ENCODE measurements at places on chromosomes 6 and 20.

DNA sequence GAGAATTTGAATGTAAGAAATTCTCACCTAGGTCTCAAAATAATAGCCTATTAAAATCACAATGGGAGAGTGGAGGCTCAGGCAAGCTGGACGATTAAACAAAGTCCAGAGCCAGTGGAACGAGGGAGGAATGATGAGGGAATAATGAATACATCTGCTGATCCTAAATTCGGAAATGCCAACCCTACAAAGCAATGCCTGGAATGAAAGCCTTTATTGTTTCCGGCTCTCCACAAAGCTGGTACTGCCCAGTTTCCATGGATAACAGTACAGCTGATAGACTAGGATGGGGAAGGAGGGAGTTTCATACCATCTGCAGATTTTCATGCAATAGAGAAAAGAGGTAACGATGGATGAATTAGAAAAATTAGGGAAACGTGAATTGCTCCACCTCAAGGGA lies 356.1 kb downstream of the CBLN4 start:
- DNase-seq: no peak

DNA sequence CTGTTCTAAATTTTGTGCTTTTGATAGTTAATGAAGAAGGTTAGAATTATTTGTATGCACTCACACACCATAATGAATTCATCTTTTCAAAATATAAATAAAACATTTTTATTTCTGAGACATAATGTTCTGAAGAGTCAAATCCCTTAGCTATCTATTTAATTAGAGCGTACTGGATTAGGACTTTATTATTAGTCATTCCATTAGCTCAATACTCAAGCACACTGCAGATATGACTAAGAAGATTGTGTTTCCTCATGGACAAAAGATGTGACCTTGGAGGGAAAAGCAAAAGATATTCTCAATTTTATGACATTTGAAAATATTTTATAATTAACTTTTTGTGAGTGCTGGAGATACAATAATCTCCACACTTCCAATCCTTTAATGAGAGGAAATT lies 666.4 kb downstream of the CD109 start:
- DNase-seq: no peak

- DNase-seq: no peak
These were observed 108.9 kb upstream of the STXBP5 start for GRCh38 chr6:147095316-147095715.

DNA sequence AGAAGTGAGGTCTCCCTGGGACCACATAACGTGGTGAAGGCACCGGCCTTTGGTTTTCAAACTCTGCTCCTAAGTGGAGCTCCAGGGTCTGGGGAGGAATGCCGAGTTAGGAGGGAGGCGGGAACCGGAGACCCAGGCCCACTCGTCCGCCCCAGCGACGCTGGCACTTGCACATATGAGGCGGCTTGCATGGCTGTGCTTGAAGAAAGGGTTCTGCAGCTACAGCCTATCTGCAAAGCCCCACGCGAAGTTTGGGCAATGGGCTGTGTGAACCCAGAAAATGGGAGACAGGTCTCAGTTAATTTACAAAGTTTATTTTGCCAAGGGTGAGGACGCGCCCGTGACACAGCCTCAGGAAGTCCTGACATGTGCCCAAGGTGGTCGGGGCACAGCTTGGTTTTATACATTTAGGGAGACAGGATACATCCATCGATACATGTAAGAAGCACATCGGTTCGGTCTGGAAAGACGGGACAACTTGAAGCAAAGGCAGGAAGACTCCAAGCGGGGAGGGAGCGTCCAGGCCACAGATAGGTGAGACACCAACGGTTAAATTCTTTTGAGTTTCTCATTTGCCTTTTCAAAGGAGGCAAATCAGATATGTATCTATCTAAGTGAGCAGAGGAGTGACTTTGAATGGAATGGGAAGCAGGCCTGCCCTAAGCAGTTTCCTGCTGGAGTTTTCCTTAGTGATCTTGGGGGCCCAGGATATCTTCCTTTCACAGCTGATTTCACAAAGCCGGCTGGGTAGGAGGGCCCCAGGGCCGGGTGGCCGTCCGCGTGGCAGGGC lies 782 bp upstream of the PCMTD2 start:
- no peak for DNase-seq

GRCh38 chr20:1576641-1577040 lies 19.1 kb upstream of the SIRPD start:
- no peak for DNase-seq

DNA sequence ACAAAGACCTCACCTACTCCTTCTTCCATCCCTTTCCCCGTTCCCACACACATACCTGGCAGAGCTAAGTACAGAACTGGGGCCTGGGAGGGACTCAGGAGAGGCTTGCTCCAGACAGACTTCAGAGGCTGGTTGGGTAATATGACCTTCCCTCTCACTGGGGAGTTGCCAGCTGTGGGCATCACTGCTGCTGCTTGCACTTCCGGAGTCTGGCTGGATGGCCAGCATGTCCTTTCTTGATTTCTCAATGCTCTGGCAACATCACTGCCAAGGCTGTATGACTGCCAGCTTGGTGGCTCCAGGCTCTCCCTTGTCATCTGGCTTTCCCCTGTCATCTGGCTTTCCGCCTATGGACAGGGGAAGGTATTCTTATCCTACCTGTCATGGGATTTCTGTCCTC lies 47.8 kb downstream of the CDH22 start:
- DNase-seq: no peak

GRCh38 chr20:53800883-53801604 lies 207.4 kb upstream of the ZNF217 start:
- no peak for DNase-seq

DNA sequence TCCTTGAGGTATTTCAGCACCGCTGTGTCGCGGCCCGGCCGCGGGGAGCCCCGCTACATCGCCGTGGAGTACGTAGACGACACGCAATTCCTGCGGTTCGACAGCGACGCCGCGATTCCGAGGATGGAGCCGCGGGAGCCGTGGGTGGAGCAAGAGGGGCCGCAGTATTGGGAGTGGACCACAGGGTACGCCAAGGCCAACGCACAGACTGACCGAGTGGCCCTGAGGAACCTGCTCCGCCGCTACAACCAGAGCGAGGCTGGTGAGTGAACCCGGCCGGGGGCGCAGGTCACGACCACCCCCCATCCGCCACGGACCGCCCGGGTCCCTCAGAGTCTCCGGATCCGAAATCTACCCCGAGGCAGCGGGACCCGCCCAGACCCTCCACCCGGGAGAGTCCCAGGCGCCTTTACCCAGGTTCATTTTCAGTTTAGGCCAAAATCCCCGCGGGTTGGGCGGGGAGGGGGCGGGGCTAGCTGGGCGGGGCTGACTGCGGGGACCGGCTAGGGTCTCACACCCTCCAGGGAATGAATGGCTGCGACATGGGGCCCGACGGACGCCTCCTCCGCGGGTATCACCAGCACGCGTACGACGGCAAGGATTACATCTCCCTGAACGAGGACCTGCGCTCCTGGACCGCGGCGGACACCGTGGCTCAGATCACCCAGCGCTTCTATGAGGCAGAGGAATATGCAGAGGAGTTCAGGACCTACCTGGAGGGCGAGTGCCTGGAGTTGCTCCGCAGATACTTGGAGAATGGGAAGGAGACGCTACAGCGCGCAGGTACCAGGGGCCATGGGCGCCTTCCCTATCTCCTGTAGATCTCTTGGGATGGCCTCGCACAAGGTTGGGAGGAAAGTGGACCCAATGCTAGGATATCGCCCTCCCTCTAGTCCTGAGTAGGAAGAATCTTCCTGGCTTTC lies 693 bp downstream of the HLA-F start:
- DNase-seq: peak; percentile 69

- DNase-seq: no peak
These were observed 26.4 kb downstream of the CD40 start for GRCh38 chr20:46144432-46145025.

DNA sequence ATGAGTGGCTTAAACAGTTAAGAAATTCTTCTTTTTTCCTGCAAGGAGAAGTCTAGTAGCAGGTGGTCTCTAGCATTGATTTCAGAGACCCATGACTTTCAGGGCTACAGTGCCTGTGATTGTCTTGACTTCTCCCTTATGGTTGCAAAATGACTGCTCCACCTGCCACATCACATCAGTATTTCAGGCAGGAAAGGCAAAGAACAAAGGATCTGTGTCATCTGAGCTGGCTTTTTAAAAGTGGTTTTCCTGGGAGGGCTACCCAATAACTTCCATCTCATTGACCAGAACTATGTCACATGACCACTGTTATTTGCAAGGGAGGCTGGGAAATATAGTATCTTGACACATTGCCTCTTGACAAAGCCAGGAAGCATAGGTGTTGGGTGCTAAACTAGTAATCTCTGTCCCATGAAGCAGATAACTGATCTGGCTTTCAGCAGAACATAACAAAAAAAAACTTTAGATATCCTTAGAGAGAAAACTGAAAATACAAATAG lies 226.2 kb downstream of the DHX35 start:
- no peak for DNase-seq

DNA sequence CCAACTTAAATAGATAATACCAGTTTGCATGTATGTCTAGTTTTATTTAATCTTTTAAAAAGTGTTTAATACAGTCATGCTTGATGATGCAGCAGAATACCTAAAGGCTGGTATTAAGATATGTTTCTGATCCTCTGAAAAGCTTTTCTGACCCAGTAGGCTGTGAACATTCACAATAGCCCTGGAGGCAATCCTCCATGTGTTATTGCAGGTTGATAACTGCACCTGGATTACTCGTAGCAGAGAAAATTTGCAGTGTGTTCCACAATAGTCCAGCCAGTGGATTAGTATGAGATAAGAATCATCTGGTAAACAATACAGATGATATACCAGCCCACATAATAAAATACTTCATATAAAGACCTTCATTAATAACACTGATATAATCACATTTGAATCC lies 178.9 kb upstream of the RNF217 start:
- no peak for DNase-seq

DNA sequence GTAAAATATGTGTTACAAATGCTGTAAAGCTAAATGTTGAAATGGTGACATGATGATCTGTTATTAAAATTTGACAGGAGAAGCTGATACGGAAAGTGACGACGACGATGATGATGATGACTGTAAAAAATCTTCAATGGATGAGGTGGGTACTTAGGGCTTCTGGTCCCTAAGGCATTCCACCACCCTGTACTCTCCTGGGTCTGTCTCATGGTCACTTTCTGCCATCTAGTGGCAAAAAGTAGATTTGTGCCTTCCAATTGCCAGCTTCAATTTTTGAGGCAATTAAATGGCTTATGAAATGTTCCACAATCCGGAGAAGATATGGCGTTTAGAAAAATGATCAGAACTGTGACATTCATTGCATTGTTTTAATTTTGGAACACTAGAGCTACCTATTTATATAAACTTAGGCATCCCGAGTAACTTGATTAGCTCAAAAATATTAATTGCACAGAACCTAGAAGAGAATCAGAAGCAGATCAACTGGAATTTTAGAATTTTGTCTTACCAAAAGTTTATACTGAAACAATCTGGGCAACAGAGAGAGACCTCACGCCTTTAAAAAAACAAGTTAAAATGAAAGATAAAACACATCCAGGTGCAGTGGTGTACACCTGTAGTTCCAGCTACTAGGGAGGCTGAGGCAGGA lies 346.5 kb upstream of the PLCB4 start:
- no peak for DNase-seq

DNA sequence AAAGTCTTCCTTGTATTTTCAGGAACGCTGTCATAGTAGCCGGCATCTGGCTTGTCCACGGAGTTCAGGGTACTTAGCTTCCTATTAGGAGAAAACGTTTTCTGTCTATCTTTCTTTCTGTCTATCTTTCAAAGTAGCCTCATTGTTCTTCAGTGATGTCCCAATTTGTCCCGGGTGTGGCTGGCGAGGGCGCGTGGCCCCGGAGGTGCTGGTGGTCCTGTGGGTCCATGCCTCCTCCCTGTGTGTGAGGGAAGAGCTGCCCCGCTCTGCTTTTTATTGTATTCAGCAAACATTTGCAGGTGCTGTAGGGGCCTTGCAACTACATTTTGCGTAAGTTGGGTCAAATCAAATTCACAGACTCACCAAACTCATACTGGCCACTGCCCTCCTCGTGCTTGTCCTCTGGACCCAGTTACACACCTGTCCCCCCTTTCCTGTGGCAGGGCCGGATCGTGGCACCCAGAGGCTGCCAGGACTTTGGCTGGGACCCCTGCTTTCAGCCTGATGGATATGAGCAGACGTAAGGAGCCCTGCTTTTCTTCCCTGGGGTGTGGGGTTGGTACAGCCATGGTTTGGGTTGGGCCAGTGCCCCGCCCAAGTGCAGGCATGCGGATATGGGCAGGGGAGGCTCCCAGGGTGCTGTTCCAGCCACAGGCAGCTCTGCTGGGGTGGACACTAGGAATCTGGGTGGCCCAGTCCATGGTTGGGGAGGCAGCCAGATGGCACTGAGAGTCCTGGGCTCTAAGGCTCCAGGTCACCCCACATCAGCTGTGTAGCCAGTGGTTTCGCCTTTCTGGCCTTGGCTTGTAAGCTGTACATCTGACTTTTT lies 12.3 kb downstream of the ITPA start:
- DNase-seq: no peak

DNA sequence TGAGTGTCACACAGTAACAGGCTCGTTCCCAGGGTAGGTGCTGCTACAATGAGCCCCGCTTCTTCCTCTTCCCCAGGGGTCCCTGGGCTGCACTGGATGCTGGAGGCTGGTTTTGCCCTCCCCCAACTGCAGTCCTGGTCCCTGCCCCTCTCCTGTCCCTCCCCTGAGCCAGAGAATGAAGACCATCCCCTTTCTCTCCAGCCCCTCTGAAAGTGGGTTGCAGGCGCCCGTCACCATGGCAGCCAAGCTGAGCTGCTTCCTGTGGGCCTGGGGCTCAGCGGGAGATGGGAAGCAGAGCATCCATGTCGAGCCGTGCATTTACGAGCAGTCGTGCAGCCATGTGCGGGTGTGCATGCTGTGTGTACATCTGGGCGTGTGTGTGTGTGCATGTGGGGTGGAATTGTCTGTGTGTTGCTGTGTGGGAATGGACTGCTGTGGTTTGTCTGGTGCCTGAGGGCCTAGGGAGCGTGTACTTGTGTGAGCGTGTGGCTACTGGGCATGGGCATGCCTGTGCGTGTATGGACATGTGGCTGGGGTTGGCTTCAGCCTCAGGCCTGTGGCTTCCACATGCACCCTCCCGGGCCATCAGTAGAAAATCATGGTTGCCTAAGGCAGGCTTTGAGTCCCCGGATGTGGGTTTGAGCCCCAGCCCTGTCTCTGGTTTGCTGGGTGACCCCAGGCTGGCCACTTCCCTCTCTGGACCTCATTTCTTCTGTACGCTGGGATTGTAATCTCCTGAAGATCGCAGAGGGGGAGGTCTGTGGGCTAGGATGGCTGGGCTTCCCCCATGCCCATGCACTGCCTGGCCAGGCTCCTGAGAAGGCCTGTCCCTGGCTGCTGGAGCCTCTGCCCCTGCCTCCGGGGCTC lies 48.8 kb downstream of the SRC start:
- DNase-seq: no peak

GRCh38 chr6:25990172-25990873 lies 27.7 kb downstream of the TRIM38 start:
- DNase-seq: no peak
